ENCODE measurements at places on chromosomes 11 and 22.

DNA sequence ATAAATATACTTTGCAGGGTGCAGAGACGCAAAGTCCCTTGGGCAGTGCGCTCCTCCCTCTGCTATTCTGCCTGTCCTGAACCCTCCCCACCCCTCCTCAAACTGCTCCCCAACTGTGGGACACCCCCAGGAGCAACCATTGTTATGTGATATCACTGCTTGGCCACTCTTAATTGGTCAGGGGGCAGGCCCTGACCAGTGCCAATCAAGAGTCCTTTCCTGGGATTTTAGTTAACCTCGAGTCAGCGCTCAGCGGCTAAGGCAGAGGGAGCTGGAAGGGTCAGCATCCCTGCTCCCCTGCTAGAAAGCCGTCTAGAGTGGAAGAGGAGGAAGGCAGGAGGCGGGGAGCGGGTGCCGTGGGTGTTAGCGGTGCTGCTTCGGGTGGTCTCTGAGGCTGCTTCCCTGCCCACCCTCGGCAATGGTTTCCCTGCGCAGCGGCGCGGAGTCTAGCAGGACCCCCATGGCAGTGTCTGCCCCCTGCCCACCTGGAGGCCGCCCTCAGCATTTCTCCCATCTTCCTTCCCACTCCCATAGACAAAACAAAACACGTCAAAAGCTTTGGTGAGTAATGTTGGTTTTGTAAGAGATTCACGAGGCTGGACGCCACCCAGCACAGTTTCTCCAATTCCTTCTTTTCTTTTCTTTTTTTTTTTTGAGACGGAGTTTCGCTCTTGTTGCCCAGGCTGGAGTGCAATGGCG is 38.4 kb upstream of the A4GALT start:
- DNase-seq, result no peak

- no peak for DNase-seq
Measured at GRCh38 chr11:117217141-117218084, 14.5 kb downstream of the PCSK7 start.

GRCh38 chr11:78262691-78263090 is 74.0 kb downstream of the USP35 start:
- no peak for DNase-seq

GRCh38 chr22:27809700-27810608 is 8.4 kb upstream of the MN1 start:
- DNase-seq, result no peak

Data from stimulated activated CD4-positive, alpha-beta T cell treated with anti-CD3 and anti-CD28 coated beads, Interleukin-15, amount 100 ng/mL, for 24 hours (primary cell).